Activated CD4-positive, CD25-positive, alpha-beta regulatory T cell (primary cell): ENCODE measurements at places on chromosomes 7 and 10.

- DNase-seq, result peak; percentile 21
Measured at GRCh38 chr7:23106057-23106822, 655 bp downstream of the KLHL7 start.

DNA sequence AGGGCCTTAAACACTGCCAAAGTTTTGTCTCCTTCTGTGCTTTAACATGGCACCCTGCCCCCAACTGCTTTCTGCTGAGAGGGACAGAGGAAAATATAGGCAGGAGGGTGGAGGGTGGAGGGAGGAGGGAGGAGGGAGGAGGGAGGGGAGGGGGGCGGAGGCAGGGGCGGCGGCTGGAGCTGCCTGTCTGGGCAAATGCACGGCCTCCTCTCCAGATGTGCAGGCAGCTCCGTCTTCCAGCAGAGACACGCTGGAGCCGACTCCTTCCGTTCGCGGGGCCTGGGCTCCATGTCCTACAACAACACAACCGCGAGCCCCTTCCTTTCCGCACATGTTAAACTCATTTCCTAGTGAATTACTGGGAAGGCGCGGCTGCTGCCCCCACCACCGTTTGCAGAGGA, 14.2 kb downstream of the EBF3 start:
- no peak for DNase-seq

- no peak for DNase-seq
Measured at GRCh38 chr10:86207226-86207625, 159.4 kb downstream of the GRID1 start.

GRCh38 chr7:9978106-9979064, 995.3 kb upstream of the PHF14 start:
- no peak for DNase-seq

DNA sequence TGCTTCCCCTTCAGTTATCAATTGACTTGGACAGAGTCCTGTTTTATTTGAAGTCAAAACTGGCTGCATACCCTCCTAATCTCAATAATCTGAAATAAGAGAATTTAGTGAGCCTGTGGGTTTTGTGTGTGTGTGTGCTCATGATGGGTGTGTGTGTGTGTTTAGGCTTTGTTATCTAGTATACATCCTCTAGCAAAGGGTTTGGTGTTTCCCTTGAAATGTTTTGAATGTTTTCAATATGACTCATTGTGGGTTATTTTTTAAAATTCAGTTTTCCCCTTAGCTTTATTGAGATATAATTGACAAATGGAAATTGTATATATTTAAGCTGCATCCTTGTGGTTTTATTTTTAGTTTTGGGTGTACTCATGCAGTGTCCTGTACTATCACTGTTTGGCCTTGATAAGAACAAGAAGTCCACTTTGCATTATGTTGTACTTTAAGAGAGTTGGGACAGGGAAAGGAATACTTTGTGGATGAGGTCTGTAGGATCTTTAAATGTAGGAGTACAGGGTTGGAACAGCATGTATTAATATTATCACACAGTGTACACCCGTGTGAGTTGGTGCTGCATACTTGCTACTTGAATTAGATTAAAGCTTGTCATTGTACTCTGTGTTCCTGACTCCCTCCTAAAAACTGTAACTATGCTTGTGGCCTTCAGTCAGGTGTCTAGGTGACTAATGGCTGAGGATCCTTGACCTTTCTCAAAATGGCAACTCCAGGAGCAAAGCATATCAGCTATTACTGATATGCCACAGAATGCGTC, 58.3 kb downstream of the VCL start:
- DNase-seq, result no peak

- DNase-seq, result no peak
Measured at GRCh38 chr10:11288302-11288701, 270.6 kb downstream of the CELF2 start.

- DNase-seq, result no peak
Measured at GRCh38 chr10:127314797-127315196, 118.4 kb upstream of the INSYN2A start.

DNA sequence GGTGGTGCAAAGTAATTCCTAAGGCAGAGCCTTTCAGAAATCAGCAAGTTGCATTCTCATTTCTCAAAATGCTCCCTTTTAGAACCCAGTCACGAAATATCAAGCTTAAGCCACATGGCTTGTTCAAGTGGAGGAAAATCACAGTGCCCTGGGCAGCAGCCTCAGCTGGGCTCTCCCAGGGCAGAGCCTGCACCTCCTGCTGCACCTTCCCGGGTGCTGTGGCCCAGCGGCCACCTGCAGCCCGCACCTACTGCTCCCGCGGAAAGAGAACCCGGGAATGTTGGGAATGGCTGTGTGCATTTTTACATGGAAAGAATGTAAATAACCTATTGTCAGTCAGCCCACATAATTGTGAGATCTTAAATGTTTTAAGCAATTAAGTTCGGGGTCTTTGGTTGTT, 396.5 kb upstream of the VSTM2A start:
- no peak for DNase-seq

GRCh38 chr10:102583435-102584417, 60.6 kb upstream of the TRIM8 start:
- peak; percentile 61 for DNase-seq

DNA sequence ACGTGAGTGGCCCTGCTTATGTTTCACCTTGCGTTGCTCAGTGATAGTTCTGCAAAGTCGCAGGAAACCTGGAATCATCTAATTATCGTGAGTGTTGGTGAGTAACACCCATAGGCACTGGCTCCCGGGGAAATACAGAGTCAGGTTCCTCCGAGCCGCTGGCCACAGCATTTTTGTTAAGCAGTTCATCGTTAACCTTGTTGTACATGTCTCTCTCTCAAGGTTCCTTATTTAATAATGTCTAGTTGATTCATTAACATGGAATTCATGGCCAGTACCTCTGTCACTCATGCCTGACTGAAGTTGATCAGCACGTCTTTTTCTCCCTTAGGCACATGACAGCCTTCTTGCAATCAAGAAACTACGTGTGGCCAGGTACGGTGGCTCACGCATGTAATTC, 3.1 kb upstream of the ZFAND2A start:
- DNase-seq, result no peak

- DNase-seq, result no peak
Measured at GRCh38 chr10:120599200-120599724, 142.2 kb downstream of the PLPP4 start.

GRCh38 chr7:102122026-102122425, 164.6 kb upstream of the SH2B2 start:
- DNase-seq, result no peak

DNA sequence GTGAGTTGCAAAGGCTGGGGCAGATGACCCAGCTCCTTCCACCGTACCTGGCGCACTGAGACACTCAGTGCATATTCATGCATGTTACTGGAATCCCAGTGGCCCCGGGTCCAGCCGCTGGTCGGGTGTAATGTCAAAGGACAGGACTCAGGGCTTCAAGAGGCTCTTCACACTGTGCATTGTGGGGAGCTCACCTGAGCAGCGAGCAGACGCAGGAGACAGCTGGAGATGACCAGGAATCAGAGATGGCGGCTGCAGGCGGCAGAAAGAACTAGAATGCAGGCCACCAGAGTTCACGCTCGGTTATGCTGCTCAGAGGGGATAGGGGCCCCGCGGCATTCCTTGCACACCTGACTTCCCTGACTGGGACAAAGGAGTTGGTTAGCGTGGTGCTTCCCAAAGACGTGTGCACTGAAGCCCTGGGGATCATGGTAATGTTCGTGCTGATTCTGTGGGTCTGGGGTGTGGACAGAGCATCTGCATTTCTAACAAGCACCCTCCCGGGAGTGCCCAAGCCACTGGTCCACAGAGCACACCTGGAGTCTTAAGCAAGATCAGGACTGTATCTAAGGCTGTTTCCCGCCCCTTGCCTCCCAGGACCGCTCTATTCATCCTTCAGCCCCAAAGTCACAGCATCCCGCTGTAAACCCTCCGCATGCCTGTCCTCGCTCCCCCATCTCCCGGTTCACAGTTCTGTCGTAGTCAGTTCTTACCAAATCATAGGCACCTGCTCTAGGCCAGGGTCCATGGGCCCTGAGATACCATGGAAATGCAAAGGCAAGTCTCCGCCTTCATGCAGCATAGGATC, 71.0 kb downstream of the MKI67 start:
- no peak for DNase-seq

GRCh38 chr10:9848981-9849380, 1168.7 kb upstream of the CELF2 start:
- no peak for DNase-seq

GRCh38 chr7:148723846-148724245, 25.1 kb downstream of the CUL1 start:
- DNase-seq, result no peak

GRCh38 chr10:12512332-12513002, 163.1 kb downstream of the CAMK1D start:
- DNase-seq, result no peak

- DNase-seq, result no peak
Measured at GRCh38 chr10:86821388-86821999, 65.1 kb downstream of the BMPR1A start.

- no peak for DNase-seq
Measured at GRCh38 chr7:4147926-4148620, 534.0 kb upstream of the FOXK1 start.

DNA sequence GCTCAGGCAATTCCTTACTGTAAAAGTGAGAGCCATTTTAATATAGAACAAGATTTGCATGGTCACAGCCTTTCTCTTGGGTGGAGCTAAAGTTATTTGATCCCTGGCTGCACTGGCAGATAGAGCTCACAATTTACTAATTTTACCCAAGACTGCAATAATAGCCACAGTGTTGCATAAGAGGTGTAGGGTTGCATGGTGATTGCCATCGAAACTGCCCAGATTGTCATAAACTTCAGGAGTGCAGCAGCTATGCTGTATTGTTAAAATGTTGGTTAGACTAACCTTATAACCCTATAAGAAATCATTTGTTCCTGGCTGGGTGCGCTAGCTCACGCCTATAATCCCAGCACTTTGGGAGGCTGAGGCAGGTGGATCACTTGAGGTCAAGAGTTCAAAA, 50.0 kb downstream of the VCL start:
- DNase-seq, result no peak

- no peak for DNase-seq
Measured at GRCh38 chr7:105131033-105131656, 117.1 kb downstream of the KMT2E start.

GRCh38 chr10:66811211-66811610, 114.6 kb upstream of the LRRTM3 start:
- no peak for DNase-seq

DNA sequence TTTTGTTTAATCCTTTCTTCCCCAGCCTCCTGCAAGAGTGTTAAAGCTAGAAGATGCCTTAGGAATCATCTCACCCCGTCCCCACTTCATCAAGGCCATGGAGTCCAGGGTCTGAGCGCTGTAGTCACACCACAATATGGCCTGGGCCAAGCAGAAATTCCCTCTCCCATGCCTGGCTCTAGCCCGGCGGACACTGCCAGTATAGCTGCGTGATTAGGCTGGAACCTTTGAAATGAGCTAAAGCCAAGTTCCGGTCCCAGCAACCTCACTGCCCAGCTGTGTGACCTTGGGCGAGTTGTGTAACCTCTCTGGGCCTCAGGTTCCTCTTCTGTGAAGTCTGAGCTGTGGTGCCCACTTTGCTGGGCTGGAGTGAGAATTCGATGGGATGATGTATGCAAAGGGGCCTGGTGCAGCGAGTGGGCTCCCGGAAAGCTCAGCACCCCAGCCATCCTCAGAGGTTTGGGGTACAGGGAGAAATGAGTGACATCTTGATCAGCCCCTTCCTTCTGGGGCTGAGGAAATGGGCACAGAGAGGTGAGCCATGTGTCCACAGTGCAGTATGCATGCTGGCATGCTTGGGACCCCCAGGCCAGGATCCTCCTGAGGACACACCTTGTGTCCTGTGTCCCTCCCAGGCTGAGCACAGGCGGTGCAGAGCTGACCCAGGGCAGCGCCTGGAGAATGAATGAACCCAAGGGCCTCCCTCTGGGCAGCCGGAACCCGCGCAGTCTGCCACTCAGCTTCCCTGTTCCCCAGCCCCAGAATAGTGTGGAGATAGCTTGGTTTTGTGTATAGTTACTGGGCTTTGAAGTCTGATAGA, 118.6 kb downstream of the ZMIZ1 start:
- DNase-seq, result no peak

DNA sequence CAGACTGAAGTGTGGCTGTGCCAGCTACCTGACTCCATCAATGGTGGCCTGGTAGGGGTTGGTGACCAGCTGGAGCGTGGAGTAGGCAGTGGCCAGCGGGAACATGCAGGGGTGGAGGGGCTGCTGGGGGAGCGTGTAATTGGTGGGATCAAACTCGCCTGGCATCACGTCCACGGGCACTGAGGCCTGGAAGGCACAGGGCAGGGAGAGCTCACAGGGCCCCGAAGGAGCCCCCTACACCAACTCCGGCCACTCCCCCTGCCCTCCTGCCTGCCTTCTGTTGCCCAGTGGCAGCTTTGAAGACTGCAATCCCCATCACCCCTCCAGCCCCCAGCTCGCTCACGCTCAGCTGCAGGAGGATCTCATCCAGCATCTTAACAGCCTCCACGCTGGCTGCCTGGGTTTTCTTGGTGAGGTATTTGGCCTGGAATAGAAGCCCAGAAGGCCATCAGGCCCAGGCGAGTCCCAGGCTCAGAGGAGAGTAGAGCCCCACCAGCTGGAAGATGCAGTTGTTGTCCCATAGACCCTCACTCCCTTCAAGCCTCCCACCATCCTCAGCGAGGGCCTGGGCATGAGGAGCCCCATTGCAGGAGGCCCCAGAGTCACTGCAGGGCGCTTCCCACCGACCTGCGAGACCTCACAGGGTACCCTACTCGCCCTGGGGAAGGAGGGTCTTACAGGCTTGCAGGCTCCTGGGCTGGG, 7.1 kb downstream of the POLD2 start:
- no peak for DNase-seq

- DNase-seq, result peak; percentile 18
Measured at GRCh38 chr10:11017570-11018431, at the start of gene CELF2. CELF2 (plus strand) TSS chr10:11017872; CDS start chr10:11018090, 218 bp downstream.

- DNase-seq, result no peak
Measured at GRCh38 chr7:64873155-64873500, 29.9 kb upstream of the ZNF273 start.

GRCh38 chr7:104074529-104074928, 85.1 kb upstream of the RELN start:
- DNase-seq, result no peak

DNA sequence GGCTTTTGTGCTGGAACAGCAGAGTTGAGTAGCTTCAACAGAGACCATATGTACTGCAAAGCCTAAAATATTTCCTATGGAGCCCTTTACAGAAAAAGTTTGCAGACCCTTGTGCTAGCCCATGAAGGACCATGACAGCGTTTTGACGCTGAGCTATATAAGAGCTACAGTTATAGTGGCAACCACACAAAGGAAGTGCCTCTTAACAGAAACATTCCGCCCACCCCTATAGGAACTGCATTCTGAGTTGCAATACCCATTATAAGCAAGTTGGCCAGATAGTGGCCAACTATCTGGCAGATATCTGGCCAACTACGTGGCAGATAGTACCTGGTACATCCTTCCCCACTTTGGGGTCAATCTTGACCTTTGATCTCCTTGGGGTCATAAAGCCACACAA, 47.5 kb upstream of the DMBT1 start:
- no peak for DNase-seq

GRCh38 chr10:116216676-116217075, 56.3 kb downstream of the GFRA1 start:
- no peak for DNase-seq

DNA sequence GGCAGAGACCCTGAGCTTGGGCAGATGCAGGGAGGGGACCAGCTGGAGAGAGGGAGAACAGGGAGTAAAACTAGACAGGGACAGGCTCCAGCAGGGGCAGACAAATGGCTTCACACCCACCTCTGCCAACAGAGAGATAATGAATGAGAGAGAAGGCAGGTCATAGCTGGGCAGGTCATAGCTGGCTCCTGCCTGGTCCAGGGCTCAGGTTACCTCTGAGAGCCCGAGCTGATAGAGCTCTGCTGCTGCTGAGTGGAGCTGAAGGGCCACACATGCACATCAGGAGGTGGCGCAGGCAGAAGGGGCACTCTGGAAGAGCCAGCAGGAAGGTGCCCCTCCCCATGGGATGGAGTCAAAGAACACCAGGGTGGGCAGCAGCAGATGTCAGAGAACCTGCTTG, 154.2 kb downstream of the GFRA1 start:
- DNase-seq, result no peak
